ENCODE measurements at places on chromosomes 1 and 21. TPM values are rescaled to one million over a fixed set of nuclear protein-coding genes. Genes with fewer than 3 reads are reported as not detected.

Gene SYT6
- total RNA-seq = 7.3 TPM

Gene ADSS2
- total RNA-seq = 69.7 TPM

Gene AGT
- 9.8 TPM for total RNA-seq

Gene OLFML3
- total RNA-seq = 22.5 TPM

Gene KPRP
- not detected for total RNA-seq

Gene MLLT11
- 77.2 TPM for total RNA-seq

Gene OR2L8
- 2.8 TPM for total RNA-seq

GRCh38 chr21:42350927-42351426 lies at the start of gene TFF2:
TSS of gene TFF2 (minus strand) at chr21:42350994. CDS start at chr21:42350957, 37 bp downstream.
- DNase-seq = no peak

DNA sequence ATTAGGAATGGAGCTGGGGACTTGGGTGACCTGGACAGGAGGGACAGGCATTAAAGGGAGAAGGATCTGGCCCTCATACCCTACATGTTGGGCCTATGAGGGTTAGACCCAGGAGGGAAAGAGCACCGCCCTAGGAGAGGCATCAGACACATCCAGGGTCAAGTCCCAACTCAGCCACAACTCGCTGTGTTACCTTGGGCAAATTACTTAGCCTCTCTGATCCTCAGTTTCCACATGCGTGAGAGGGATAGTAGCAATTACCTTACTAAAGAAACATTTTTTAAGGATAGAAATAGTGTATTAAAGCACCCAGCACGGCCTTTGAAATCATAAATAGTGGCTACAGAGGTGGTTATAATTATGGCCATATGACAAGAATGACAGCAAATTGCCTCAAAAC lies 20.1 kb upstream of the SELENON start:
- no peak for DNase-seq

All from occipital lobe (tissue), 3 donors.